Cardiac septum (tissue), 1 donor: ENCODE measurements at places on chromosomes 12 and 14. TPM values are rescaled to one million over a fixed set of nuclear protein-coding genes. Genes with fewer than 3 reads are reported as not detected.

APOF gene
- not detected for total RNA-seq

ENDOU gene
- 0.24 TPM for total RNA-seq

KDM5A gene
- total RNA-seq, result 35.3 TPM

MGST1 gene
- total RNA-seq, result 7.3 TPM

ATL1 gene
- 1.5 TPM for total RNA-seq

CACNA1C gene
- total RNA-seq, result 182 TPM

MYO1A gene
- total RNA-seq, result 0.11 TPM

NGDN gene
- 16.2 TPM for total RNA-seq

DIO3 gene
- total RNA-seq, result not detected

TSHR gene
- not detected for total RNA-seq

PUS7L gene
- total RNA-seq, result 5.9 TPM

KLRD1 gene
- total RNA-seq, result 1.1 TPM
